ENCODE measurements at places on chromosomes 12 and 14. TPM values are rescaled to one million over a fixed set of nuclear protein-coding genes. Genes with fewer than 3 reads are reported as not detected.

DNA sequence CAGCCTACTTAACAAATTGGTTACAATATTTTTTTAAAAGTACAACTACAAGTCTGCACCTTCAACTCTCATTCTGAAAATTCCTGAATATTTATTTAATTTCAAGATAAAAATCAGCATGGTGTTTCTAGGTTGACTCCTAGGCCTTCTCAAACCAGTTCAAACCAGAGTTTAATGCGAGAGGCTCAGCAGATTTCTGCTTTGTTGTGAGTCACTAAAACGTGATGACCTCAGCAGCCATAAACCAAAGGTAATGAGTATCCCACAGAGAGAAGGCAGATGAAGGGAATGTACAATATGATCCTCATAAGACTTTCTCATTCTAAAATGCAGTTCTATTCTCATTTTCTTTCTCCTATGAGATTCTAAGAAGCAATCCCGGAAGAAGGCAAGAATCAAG lies 1.5 kb downstream of the PRDM4 start:
- H3K27me3 ChIP-seq = no peaks in the 10 kb centered on the region
- H3K4me3 ChIP-seq = peak overlapping the region; percentile 83
- peaks cover 17% of the 10 kb centered on the region for H3K4me1 ChIP-seq
- no peak for DNase-seq
- no peak overlapping the region for H3K27ac ChIP-seq

GRCh38 chr12:74624201-74624600 lies 86.6 kb downstream of the ATXN7L3B start:
- no peak overlapping the region for H3K27ac ChIP-seq
- H3K36me3 ChIP-seq = no peaks in the 10 kb centered on the region
- H3K27me3 ChIP-seq = no peaks in the 10 kb centered on the region
- H3K4me1 ChIP-seq = no peaks in the 10 kb centered on the region
- no peak overlapping the region for H3K4me3 ChIP-seq

Gene FERMT2
- not detected for total RNA-seq

GRCh38 chr12:6935371-6936193 lies 7.8 kb downstream of the ATN1 start:
- no peak for DNase-seq
- H3K36me3 ChIP-seq = no peaks in the 10 kb centered on the region
- no peak overlapping the region for H3K4me3 ChIP-seq
- H3K27me3 ChIP-seq = no peaks in the 10 kb centered on the region

Gene TESPA1
- total RNA-seq = 170 TPM

Gene PDE3A
- total RNA-seq = 0.10 TPM

GRCh38 chr12:118714051-118714460 lies 267.3 kb upstream of the SRRM4 start:
- H3K36me3 ChIP-seq = no peaks in the 10 kb centered on the region
- H3K27me3 ChIP-seq = no peaks in the 10 kb centered on the region
- DNase-seq = no peak
- no peak overlapping the region for H3K27ac ChIP-seq

- H3K36me3 ChIP-seq = no peaks in the 10 kb centered on the region
- DNase-seq = no peak
- no peaks in the 10 kb centered on the region for H3K4me1 ChIP-seq
- H3K4me3 ChIP-seq = no peak overlapping the region
Observed at GRCh38 chr12:25583545-25583944, 30.5 kb upstream of the LMNTD1 start.

- no peak overlapping the region for H3K27ac ChIP-seq
- H3K4me1 ChIP-seq = no peaks in the 10 kb centered on the region
- H3K27me3 ChIP-seq = peaks cover 6% of the 10 kb centered on the region
- H3K4me3 ChIP-seq = no peak overlapping the region
- H3K36me3 ChIP-seq = no peaks in the 10 kb centered on the region
Observed at GRCh38 chr12:103691063-103691462, 104.0 kb downstream of the STAB2 start.

- H3K27me3 ChIP-seq = no peaks in the 10 kb centered on the region
- no peaks in the 10 kb centered on the region for H3K4me1 ChIP-seq
- no peak for DNase-seq
- H3K4me3 ChIP-seq = no peak overlapping the region
- H3K27ac ChIP-seq = no peak overlapping the region
- H3K36me3 ChIP-seq = no peaks in the 10 kb centered on the region
Observed at GRCh38 chr12:43281563-43281962, 270.4 kb downstream of the ADAMTS20 start.

- peak overlapping the region; percentile 83 for H3K4me3 ChIP-seq
- DNase-seq = peak; percentile 40
- peaks cover 9% of the 10 kb centered on the region for H3K36me3 ChIP-seq
- no peaks in the 10 kb centered on the region for H3K27me3 ChIP-seq
- H3K27ac ChIP-seq = peak overlapping the region; percentile 42
Observed at GRCh38 chr12:120496413-120497340, 764 bp downstream of the DYNLL1 start.

Gene IRAK3
- 0.16 TPM for total RNA-seq

Gene ANKRD33
- total RNA-seq = not detected

- peaks cover 9% of the 10 kb centered on the region for H3K36me3 ChIP-seq
- DNase-seq = no peak
- H3K4me3 ChIP-seq = no peak overlapping the region
- H3K27ac ChIP-seq = no peak overlapping the region
Observed at GRCh38 chr12:123344086-123344485, 20.6 kb downstream of the SBNO1 start.

Gene GSC
- total RNA-seq = 0.59 TPM

Gene PLEKHD1
- 0.44 TPM for total RNA-seq

Gene GALNT9
- not detected for total RNA-seq

DNA sequence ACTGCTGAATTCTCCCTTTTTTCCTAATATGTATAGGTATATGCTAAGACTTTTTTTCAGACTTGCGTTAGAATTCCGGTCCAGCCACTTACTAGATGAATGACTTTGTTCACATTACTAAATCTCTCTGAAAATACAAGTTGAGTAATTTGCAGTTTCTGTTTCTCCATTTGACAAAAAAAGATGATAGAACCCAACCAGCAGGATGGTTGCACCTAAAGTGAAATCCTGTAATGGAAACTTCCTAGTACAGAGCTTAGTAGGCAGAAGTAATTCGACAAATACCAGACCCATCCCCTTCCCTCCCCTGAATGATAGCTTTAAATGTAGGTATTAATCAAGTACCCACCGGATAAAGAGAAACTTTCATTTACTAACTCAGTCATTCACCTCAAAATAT lies 113.6 kb upstream of the RAP1B start:
- H3K4me1 ChIP-seq = no peaks in the 10 kb centered on the region
- no peaks in the 10 kb centered on the region for H3K27me3 ChIP-seq
- H3K36me3 ChIP-seq = no peaks in the 10 kb centered on the region
- no peak overlapping the region for H3K4me3 ChIP-seq

Data from T-cell (primary cell).